ENCODE measurements at places on chromosomes 13 and 19. TPM values are rescaled to one million over a fixed set of nuclear protein-coding genes. Genes with fewer than 3 reads are reported as not detected.

Gene TNFSF13B
- 5.4 TPM for total RNA-seq

Gene SULT2B1
- total RNA-seq, result not detected

Gene ZNF547
- 4.6 TPM for total RNA-seq

Gene ZNF540
- 1.3 TPM for total RNA-seq

Gene TMEM86B
- 1.3 TPM for total RNA-seq

Gene CALM3
- 92.5 TPM for total RNA-seq

Gene KASH5
- total RNA-seq, result not detected

Gene PSPN
- 1.8 TPM for total RNA-seq

Gene HSH2D
- not detected for total RNA-seq

Gene COMP
- 0.17 TPM for total RNA-seq
